ENCODE measurements at places on chromosomes 16 and 17. TPM values are rescaled to one million over a fixed set of nuclear protein-coding genes. Genes with fewer than 3 reads are reported as not detected.

GAS2L2 gene
- 0.09 TPM for total RNA-seq

IKZF3 gene
- total RNA-seq, result not detected

TM4SF5 gene
- 0.54 TPM for total RNA-seq

CCDC200 gene
- not detected for total RNA-seq

TADA2A gene
- 12.9 TPM for total RNA-seq

UTS2R gene
- not detected for total RNA-seq

CSH1 gene
- not detected for total RNA-seq

PYY gene
- not detected for total RNA-seq

PHOSPHO1 gene
- total RNA-seq, result 0.79 TPM

ZNF469 gene
- total RNA-seq, result 9.6 TPM

ANKS4B gene
- total RNA-seq, result 0.09 TPM

MYO15A gene
- total RNA-seq, result 0.71 TPM

KRT27 gene
- total RNA-seq, result not detected

DNASE1L2 gene
- 0.80 TPM for total RNA-seq

CDH8 gene
- total RNA-seq, result 0.82 TPM

HOXB1 gene
- total RNA-seq, result not detected

BAHCC1 gene
- total RNA-seq, result 10.2 TPM

SMIM36 gene
- not detected for total RNA-seq

PRPSAP1 gene
- 59.4 TPM for total RNA-seq

CUEDC1 gene
- 66.2 TPM for total RNA-seq

SKAP1 gene
- not detected for total RNA-seq

GP2 gene
- total RNA-seq, result not detected

IGFALS gene
- total RNA-seq, result not detected

COG1 gene
- 21.0 TPM for total RNA-seq

SLC4A1 gene
- not detected for total RNA-seq

TRIM72 gene
- total RNA-seq, result 0.03 TPM

CCDC92B gene
- total RNA-seq, result 0.16 TPM

CD300LB gene
- total RNA-seq, result 0.17 TPM

ACSM5 gene
- not detected for total RNA-seq

HAS3 gene
- 46.3 TPM for total RNA-seq

GPR139 gene
- total RNA-seq, result not detected

DLX3 gene
- not detected for total RNA-seq

TBC1D3G gene
- not detected for total RNA-seq

C1QTNF8 gene
- total RNA-seq, result not detected

PRAC1 gene
- not detected for total RNA-seq

TBX4 gene
- 0.19 TPM for total RNA-seq

CD300LG gene
- not detected for total RNA-seq

TEDC2 gene
- total RNA-seq, result 19.0 TPM

CNGB1 gene
- 0.03 TPM for total RNA-seq

TNS4 gene
- total RNA-seq, result 213 TPM
